MM.1S (cell line): ENCODE measurements at places on chromosomes 2 and 18.

- no peak overlapping the region for H3K4me3 ChIP-seq
- peak; percentile 41 for DNase-seq
- no peaks in the 10 kb centered on the region for H3K4me1 ChIP-seq
- peaks cover 18% of the 10 kb centered on the region for H3K36me3 ChIP-seq
- no peak overlapping the region for H3K27ac ChIP-seq
- no peaks in the 10 kb centered on the region for H3K27me3 ChIP-seq
These were observed 15.7 kb downstream of the FAM98A start for GRCh38 chr2:33583194-33583938.

- H3K27ac ChIP-seq: no peak overlapping the region
- no peaks in the 10 kb centered on the region; the same call in 1 of the 2 replicates for H3K36me3 ChIP-seq
- peaks cover 7% of the 10 kb centered on the region; the same call in 1 of the 2 replicates for H3K4me1 ChIP-seq
- no peaks in the 10 kb centered on the region for H3K27me3 ChIP-seq
- no peak overlapping the region for H3K4me3 ChIP-seq
These were observed 3.5 kb downstream of the ACTR2 start for GRCh38 chr2:65231121-65231520.

GRCh38 chr18:36728345-36728744, 100.5 kb downstream of the TPGS2 start:
- peak overlapping the region; percentile 79; the same call in 1 of the 2 replicates for H3K27ac ChIP-seq
- H3K36me3 ChIP-seq: no peaks in the 10 kb centered on the region
- peaks cover 28% of the 10 kb centered on the region for H3K4me1 ChIP-seq
- no peaks in the 10 kb centered on the region for H3K27me3 ChIP-seq
- DNase-seq: no peak

GRCh38 chr2:150581717-150582472, 94.4 kb upstream of the RND3 start:
- H3K4me3 ChIP-seq: no peak overlapping the region
- H3K27ac ChIP-seq: no peak overlapping the region
- H3K4me1 ChIP-seq: no peaks in the 10 kb centered on the region
- no peaks in the 10 kb centered on the region for H3K36me3 ChIP-seq

- H3K27me3 ChIP-seq: no peaks in the 10 kb centered on the region
- H3K4me1 ChIP-seq: peaks cover 43% of the 10 kb centered on the region
- no peak for DNase-seq
These were observed 74.6 kb downstream of the DHRS9 start for GRCh38 chr2:169143998-169144397.

DNA sequence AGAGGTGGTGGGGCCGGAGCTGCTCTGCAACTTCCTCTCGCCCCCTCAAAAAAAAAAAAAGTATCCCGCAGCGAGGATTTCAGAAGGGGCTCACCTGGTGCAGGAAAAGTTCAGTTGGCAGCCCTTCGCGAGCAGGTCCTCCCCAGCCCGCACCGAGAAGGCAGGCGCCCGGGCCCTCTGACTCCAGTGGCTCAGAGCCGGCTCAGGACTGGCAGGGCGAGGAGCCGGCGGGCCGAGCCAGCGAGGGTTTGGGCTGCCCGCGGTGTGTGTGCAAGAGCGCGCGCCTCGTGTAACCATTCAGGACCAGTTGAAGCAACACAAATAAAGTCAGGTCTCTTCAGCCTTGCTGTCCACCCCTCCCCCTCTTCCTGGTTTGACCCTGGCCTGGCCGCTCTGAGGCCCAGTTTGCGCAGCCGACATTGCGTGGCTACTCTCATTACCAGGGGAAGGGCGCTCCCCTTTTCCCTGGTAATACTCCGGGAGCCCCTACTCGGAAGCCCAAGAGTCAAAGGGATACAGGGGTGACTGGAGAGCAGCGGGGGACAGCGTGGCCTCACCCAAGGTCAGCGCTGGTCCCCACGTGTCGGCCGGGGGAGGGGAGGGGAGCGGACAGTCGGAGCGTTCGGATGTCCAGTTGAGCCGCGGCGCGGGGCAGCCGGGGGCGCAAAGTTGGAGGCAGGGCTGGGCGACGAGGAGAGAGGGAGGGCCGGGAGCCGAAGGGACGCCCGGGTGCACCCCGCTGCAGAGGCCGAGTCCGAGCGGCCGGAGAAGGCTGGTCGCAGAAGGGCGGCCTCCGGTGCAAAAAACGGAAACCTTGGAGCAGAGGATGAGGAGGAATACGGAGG, 12.3 kb downstream of the EN1 start:
- H3K36me3 ChIP-seq: no peaks in the 10 kb centered on the region
- H3K27me3 ChIP-seq: peaks cover 14% of the 10 kb centered on the region; the same call in 1 of the 2 replicates
- no peak for DNase-seq
- H3K4me1 ChIP-seq: 0 out of 2 replicates have a peak, but pooled peaks cover 6% of the 10 kb centered on the region
- H3K4me3 ChIP-seq: peak overlapping the region; percentile 47
- H3K27ac ChIP-seq: no peak overlapping the region

DNA sequence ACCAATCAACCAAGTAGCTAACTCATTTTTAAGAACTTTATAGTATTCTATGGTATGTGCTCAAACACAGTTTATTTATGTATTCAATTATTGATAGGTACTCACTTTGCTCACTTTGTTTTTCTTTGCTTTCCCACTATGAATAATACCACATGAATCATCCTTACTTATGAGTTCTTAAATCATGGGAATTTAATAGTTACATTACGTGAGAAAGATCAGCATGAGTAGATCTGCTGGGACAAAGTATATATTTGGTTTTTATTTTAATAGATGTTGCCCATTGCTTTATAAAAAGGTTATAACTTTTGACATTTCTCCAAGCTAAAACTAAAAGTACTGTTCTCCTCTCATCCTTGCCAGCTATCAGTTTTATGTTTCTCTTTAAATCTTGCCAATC, 390.7 kb downstream of the LRATD1 start:
- no peak for DNase-seq
- H3K4me3 ChIP-seq: no peak overlapping the region
- no peaks in the 10 kb centered on the region for H3K27me3 ChIP-seq

DNA sequence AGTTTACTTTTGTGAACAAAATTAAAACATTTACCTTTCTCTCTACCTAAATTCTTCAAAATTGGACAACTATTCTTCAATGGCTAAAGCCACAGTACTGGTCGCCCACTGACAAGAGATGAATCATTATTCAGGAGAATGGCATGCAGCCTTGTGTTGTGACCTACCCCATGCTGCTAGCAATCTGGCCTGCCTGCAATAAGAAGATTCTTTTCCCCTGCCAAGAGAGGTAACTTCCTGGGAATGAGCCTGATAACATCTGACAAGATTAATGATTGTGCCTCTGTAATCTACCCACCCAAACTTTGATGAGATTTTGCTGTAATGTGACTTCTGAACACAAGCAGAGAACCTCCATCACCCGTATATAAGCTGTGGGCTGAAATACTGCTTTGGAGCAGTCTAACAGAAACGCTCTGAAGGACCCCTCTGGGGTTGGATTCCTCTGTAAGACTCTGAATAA, 47.0 kb upstream of the ST3GAL5 start:
- H3K4me1 ChIP-seq: 0 out of 2 replicates have a peak, but pooled peaks cover 4% of the 10 kb centered on the region
- H3K36me3 ChIP-seq: no peaks in the 10 kb centered on the region
- no peak for DNase-seq
- no peak overlapping the region for H3K27ac ChIP-seq
- H3K4me3 ChIP-seq: no peak overlapping the region

- H3K27me3 ChIP-seq: no peaks in the 10 kb centered on the region
- no peak overlapping the region for H3K27ac ChIP-seq
- no peak overlapping the region for H3K4me3 ChIP-seq
- H3K4me1 ChIP-seq: peaks cover 14% of the 10 kb centered on the region
- H3K36me3 ChIP-seq: no peaks in the 10 kb centered on the region
These were observed 44.1 kb upstream of the RND3 start for GRCh38 chr2:150531591-150531990.
